Stimulated activated CD4-positive, alpha-beta T cell treated with anti-CD3 and anti-CD28 coated beads, Interleukin-12 subunit alpha, Interleukin-12 subunit beta, amount 100 ng/mL, for 24 hours (primary cell): ENCODE measurements at places on chromosomes 7 and 10.

DNA sequence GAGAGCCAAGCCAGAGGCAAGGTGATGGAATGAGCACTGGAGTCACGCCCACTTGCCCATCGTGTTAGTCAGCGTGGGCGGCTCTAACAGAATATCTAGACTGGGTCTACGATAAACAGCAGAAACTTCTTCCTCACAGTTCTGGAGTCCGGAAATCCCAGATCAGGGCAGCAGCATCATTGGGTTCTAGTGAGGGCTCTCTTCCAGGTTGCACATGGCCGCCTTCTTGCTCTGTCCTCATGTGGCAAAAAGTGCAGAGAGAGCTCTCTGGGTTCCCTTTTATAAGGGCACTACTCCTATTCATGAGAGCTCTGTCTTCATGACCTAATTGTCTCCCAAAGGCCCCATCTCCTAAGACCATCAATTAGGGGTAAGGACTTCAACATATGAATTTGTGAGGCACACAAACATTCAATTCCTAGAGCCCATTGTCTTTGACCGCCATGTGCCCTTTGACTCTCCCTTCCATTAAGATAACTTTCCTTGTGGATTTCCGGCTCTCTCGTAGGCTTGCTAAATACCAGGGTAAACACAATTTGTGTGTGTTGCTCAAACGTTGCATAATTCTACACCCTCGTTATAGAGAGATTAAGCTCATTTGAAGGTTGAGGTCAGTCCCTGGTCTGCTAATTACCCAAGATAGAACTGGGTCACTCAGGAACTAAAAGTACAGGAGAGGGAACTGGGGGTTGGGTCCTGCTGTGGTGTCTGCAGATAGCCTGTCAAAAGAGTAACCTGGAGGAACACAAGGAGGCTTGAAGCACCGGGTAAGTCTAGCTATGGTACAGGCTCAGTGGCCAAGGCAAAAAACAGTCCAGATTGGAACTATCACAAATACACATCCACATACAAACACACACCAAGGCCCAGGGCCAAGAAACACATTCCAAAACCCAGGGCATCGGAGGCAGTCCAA is 28.7 kb upstream of the USP6NL start:
- DNase-seq = no peak

- DNase-seq = no peak
Measured at GRCh38 chr10:126455766-126456405, 67.6 kb upstream of the ADAM12 start.

GRCh38 chr7:133828906-133829305 is 298.2 kb upstream of the LRGUK start:
- no peak for DNase-seq

GRCh38 chr10:34200355-34200901 is 614.7 kb downstream of the PARD3 start:
- DNase-seq = no peak

DNA sequence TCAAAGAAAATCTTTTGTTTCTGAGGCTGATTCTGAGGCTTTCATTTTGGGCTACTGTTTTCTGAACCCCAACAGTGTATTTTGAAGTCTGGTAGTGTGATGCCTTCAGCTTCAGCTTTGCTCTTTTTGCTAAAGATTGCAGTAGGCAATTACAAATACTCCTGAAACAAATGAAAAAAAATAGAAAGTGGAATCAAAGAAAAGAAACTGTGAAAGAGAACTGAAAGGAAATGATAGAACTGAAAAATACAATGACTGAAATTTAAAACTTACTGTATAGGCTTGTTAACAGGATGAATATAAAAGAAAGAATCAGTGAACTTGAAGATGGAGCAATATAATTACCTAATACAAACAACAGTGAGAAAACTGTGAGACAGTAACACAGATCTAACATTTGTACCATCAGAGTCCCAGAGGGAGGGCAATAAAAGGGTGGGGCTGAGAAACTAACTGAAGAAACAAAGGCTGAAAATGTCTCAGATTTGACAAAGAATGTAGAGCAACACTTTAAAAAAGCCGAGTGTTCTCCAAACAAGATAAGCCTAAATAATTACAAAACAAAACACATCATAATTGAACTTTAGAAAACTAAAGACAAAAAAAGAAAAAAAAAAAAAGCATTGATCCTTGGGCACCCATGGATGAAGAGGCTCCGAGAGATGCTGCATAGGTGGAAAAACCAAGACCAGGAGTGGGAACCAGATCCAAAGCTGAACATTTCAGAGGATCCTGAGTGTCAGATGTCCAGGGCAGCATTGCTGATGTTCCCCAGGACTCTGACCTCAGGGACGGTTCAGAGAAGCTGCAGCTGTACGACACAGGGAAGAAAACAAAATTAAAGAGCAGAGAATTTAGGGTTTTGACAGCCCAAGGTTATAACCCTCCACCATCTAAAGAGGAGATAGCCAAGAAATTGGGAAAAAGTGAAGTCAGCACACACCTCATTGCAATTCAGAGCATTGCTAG is 223.2 kb upstream of the IGFBP3 start:
- DNase-seq = no peak

DNA sequence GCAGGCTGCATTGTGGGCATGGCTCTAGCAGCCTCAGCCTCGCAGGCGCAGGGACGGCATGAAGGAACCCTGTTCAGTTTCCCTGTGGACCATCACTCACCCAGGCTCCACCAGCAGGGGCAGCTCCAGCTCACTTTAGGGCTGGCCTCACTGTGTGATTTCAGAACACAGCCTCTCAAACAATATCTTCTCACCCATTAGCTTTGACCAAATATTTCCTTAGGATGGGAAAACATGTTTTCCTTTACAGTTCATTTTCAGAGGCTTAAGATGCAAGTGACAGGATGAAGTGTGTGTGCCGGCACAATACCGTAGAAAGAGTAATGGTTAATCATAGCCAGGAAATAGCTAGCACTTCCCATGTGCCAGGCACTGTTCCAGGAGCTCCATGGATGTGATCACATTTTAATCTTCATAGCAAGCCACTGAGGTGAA is 58.2 kb downstream of the LANCL2 start:
- no peak for DNase-seq

DNA sequence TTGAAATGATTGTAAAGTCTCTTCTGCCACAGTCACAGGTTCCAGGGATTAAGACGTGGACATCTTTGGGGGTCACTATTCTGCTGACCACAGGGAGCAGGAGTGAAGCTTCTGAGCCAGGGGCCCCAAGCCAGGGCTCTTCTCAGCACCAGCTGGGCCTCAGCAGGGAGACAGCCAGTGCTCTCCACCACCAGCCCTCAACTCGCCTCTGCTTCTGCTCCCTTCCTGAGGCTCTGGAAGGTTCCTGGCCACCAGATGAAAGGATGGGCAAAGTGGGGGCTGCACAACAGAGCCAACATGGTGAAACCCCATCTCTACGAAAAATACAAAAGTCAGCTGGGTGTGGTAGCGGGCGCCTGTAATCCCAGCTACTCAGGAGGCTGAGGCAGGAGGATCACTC is 11.2 kb upstream of the CRYGN start:
- no peak for DNase-seq

GRCh38 chr10:63133821-63134557 is 861 bp downstream of the NRBF2 start:
- DNase-seq = no peak

GRCh38 chr7:6413637-6414036 is 34.1 kb downstream of the DAGLB start:
- DNase-seq = no peak

GRCh38 chr7:92799446-92800211 is 36.7 kb downstream of the CDK6 start:
- DNase-seq = no peak

DNA sequence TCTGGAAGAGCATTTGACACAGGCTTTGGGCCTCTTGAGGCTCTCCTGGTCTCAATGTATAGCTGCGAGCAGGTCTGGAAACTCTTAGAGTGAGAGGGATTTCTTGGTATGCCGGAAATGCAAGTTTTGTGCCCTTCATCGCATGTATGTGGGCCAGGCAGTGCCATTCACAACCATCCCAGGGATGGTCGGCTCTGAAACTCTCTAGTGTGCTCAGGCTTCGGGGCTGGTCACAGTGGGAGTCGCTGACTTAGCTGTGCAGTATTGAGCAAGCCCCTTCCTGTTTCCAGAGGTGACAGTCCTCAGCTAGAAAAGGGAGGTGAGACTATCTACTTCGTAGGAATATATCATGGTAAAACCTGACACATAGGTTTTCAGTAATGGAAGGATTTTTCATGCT is 2.0 kb upstream of the AOAH start:
- no peak for DNase-seq

DNA sequence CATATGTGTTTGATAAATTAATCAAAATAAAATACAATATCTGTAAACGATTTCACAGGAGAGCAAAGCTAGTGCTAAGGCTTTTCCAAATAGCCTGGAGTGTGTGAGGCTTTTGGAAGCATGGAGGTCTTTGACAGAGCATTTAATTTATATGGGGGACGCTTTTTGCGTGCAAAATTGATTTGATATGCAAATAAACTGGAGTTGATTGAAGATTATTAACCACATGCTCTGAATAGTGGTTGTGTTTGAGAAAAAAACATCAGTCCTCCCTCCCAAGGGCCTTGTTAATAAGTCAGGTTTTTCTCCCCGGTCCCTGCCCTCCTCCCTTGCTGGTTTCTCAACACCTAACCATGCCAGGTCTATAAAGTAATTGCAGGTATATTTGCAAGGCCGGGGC is 85.1 kb upstream of the FGFR2 start:
- DNase-seq = no peak

DNA sequence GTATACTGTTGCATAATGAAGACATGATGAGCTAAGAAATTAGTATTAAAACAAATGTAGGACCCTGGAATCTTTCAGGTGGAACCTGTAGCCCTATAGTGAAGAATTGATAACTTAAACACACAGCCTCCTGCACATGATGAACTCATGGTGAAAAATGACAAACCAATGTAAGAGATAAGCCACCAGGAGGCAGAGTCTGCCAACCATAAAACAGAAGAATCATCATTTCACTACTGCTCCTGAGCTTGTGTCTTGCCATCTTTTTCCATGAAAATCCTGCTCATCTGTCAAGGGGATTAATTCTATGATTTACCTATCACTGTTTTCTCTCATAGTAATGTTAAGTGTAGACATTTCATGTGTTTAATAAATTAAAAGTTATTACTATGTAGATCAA is 363.9 kb downstream of the MALRD1 start:
- DNase-seq = no peak

- DNase-seq = no peak
Measured at GRCh38 chr10:3213758-3214515, 41.4 kb upstream of the PITRM1 start.

DNA sequence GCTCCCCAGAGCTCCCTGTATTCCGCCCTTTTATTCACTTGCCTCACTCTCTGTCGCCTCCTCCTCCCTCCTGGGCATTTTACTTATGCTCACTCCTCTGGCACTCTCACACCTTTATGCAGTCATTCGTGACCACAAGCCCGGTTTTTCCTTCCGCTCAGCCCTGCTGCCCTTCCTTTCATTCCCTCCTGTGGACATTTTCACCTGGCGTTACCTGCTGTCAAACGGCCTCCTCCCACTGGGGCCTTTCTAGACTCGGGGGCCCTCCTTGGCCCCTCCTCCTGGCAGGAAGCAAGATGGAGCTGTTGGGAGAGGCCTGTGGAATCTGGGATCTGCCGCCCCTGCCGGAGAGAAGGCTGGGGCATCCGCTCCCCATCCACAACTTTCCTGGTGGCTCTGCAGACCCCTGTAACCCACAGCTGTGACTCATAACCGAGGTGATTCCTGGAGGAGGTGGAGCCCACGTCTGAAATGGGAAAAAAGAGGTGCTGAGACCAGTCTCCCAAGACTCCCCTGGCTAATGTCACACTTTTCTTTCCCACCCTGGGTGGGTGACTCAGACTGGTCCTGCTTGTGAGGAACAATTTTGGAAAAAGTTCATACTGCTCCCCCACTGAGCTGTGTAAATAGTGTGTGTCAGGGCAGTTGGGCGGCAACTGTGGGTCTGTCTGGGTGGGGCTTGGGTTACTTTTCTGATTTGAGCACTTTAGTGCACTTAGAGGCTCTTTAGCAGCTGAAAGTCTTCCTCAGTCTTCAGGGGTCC is 1.2 kb downstream of the VCL start:
- DNase-seq = no peak

DNA sequence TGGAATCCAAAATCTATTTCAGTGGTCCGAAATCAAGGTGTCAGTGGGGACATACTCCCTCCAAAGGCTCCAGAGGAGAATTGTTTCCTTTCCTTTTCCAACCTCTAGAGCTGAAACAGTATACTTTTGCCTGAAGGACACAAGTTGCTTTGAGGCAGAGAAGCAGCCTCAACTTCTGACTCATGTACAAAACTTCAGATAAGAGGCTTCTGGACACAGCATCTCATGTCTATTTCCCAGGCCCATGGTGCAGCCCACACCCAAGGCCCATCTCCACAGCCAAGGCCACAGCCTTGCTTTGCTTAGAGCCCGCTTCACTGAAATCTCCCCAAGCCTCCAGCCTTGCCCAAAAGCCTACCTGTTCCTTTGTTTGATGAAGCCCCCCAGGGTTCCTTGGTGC is 68.9 kb downstream of the ZNF467 start:
- no peak for DNase-seq

- no peak for DNase-seq
Measured at GRCh38 chr10:25226775-25227682, 52.2 kb downstream of the GPR158 start.

DNA sequence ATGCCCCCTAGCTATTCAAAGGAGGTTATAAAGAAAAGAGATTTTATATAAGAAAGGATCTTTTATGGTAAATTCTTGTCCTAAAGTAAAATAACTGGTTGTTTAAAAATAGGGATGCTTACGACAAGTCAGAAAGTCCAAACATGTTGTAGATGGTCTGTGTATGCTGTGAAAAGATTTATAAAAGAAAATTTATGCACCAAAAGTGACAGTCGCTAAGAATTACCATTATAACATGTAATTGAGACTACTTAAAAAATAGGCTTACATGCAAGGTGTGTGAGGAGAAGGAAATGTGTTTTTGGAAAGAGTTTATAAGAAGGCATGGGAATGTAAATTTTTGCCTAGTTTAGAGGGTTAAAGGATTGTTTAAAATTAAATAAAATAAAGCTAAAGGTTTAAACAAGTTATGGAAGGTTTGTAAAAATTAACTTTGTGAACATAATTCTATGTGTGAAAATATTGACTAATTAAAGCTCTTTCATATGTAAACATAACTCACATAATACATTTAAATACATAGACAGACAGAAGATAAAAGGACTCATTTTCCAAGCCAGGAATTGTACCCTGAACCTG is 118.5 kb downstream of the LYZL1 start:
- DNase-seq = no peak

GRCh38 chr7:135859538-135859937 is 110.9 kb upstream of the FAM180A start:
- no peak for DNase-seq
